NCI-H146 (cell line): ENCODE measurements at places on chromosomes 6 and 20.

- no peak for DNase-seq
Measured at GRCh38 chr6:36912030-36912454, 26.3 kb downstream of the C6orf89 start.

GRCh38 chr6:21235162-21235561 lies 358.4 kb upstream of the SOX4 start:
- no peak for DNase-seq

DNA sequence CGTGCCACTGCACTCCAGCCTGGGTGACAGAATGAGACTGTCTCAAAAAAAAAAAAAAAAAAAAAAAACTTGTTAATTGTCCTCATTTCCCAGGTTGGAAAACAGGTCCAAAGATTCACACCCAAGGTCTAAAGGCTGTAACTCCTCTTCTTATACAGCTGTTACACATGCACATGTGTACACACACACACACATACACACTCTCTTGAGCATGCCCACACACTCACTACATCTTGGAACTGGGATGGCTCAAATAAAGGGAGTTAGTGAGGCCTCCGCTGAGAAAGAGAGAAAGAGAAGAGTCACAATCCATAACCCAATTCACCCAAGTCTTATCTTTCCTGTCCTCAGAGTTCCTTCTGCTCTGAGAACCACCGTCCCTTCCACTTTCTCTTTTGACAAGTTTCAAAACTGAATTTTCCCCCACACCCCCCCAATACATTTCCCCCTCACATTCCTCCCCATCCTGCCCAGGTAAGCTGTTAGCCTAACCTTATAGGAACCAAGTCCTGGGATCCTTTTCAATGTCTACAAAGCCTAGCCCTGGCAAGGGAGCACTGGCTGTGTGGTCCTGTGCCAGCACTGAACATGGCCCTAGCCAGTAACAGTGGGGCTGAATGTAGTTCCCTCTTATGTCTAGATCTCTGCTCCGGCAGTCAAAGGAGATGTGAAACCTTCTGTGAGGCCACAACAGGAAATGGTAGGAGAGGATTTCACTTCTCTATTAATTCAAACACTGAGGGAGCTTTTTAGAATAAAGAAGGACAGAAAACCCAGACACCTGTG lies 3.2 kb upstream of the HLA-DMB start:
- DNase-seq = no peak

- no peak for DNase-seq
Measured at GRCh38 chr6:30767158-30767943, 23.0 kb upstream of the IER3 start.

GRCh38 chr20:35547329-35547728 lies 5.5 kb downstream of the ERGIC3 start:
- DNase-seq = no peak
